ENCODE measurements at places on chromosomes 13 and 19.

- no peak for DNase-seq
Measured at GRCh38 chr13:113155201-113155600, 3.2 kb upstream of the PROZ start.

- DNase-seq: no peak
Measured at GRCh38 chr13:99228737-99229691, 28.4 kb downstream of the UBAC2 start.

- DNase-seq: peak; percentile 5
Measured at GRCh38 chr19:17441241-17442021, 7.0 kb downstream of the TMEM221 start.

GRCh38 chr13:43816401-43816889, 29.7 kb upstream of the ENOX1 start:
- no peak for DNase-seq

GRCh38 chr19:49499030-49499670, 2.9 kb downstream of the RPS11 start:
- DNase-seq: no peak

- DNase-seq: no peak
Measured at GRCh38 chr13:96388598-96388997, 298.7 kb downstream of the HS6ST3 start.

DNA sequence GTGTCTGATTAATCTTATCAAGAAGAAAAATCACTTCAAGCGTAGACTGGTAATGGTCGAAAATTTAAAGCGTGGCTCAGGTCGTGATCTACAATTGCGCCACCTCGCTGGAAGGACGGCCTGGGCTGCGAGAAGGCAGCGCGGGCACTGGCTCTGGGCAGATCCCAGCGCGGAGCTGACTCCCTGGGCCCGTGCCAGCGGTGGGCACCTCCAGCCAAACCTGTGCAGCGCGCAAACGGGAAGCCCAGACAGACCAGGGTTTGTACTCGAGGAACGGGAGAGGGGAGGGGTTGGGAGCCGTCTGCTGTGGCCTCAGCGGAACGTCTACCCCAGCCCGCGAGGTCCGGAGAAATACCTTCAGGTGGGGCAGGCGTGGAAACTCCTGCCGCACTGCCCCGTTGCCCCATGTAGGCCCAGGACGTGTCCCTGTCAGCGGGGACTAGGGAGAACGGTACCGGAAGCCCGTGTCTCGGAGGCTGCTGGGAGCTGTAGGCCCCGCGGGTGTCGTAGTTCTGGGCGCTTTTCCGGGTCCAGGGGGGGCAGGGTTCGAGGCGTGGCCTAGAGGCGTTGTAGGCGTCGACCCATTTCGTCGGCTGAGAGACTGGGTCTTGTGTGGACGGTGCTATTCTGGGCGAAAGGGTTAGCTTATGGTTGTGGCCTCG, 21.1 kb downstream of the ZNF274 start:
- DNase-seq: no peak

GRCh38 chr13:95533545-95534160, 18.9 kb upstream of the CLDN10 start:
- no peak for DNase-seq
